Skin of body (tissue), 3 donors: ENCODE measurements at places on chromosomes 11 and 22.

DNA sequence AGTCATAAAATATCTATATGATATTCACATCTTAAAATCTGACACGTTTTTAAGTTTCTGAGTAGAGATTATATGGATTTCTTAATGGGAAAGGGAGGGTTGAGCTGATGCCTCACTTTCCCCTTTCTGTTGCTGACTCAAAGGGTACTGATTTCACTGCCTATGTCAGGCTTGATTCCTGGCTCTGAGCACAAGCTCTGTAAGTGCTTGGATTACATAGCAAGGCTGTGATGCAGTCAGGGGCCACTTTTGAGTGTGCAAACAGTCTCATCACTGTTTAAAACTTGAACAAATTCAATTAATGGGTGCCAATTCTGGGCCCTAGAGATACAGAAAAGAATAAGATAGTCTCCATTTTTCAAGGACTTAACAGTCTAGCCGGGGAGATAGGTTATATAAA lies 14.4 kb downstream of the ATXN10 start:
- DNase-seq: no peak

GRCh38 chr11:120184946-120185705 lies 25.7 kb upstream of the OAF start:
- DNase-seq: peak; percentile 92

- DNase-seq: no peak
Measured at GRCh38 chr22:37692627-37693285, 4.1 kb upstream of the TRIOBP start.

DNA sequence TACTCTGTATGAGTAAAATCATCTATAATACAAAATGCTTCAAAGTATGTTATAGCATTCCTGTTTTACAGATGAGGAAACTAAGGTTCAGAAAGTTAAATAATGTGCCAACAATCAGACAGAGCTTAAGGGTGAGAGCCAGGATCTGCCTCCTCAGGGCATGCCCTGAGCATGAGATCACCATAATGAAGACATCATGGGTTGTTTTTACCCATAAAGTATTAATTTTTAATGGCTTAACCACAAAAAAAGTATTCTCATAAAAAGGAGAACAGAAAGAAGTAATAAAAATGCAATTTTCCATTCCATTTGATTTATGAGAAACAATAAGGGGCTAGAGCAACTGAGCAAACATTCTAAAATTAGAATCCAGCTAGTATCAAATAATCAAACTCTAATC lies 534.3 kb upstream of the ARHGAP42 start:
- DNase-seq: no peak

- no peak for DNase-seq
Measured at GRCh38 chr11:65505466-65506289, 6.8 kb downstream of the MALAT1 start.
